ENCODE measurements at places on chromosomes 7 and 10.

- DNase-seq, result no peak
Measured at GRCh38 chr10:50629495-50630122, 5.9 kb upstream of the SGMS1 start.

GRCh38 chr7:26201247-26202018 is at the start of gene CBX3:
Gene CBX3, plus strand, starts transcription at chr7:26201745. Its CDS starts 1,254 bp downstream, at chr7:26202999.
- peak; percentile 77 for DNase-seq

DNA sequence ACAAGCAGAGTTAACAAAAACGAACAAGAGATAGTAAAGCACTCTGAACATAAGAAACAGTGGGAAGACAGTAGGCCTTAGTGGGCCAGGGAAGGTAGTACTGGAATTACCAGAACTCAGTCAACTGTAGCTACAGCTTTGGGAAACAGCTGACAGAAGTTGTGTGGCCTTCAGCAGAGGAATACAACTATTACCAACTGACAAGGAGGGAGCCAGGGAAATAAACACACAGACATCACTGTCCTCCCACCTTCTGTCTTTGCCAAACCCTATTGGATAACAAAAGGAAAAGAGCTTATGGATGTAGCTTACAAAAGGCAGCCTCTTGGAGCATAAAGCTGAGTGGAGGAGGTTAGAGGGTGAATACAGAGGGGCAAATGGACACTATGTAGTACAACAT is 15.4 kb downstream of the MICU1 start:
- no peak for DNase-seq

DNA sequence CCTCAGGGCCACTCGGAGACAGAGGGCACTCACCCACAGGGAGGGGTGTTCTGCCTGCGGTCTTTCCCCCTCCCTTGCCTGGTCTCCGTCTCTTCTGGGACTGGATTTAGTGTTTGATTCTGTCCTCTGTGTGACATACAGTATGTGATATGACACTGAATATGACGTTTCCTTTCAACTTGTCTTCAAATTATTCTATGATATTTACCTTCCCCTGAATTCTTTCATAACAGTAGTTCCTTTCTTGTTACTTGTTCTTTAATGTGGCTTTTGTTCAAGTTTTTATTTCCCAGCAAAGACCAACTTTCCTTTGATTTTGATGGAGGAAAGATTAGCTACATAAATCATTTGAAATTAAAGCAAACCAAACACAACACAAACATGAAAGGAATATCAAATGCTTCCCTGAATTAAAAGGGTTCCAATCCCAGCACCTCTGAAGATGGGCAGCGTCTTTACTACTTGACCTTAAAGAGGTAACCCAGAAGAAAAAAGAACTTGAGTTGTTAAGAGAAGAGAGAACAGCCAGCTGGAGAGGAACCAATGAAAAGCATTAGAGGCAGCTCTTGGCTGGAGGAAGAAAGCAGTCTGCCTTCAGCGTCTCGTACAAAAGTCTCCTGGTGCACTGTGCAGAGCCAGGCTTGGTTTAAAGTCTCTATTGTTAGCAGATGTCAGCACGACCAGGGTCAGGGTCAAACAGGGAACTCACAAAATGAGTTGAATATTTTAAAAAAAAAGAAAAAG is 18.3 kb upstream of the RHEB start:
- DNase-seq, result no peak

- DNase-seq, result no peak
Measured at GRCh38 chr10:132252412-132252811, 55.3 kb downstream of the STK32C start.

DNA sequence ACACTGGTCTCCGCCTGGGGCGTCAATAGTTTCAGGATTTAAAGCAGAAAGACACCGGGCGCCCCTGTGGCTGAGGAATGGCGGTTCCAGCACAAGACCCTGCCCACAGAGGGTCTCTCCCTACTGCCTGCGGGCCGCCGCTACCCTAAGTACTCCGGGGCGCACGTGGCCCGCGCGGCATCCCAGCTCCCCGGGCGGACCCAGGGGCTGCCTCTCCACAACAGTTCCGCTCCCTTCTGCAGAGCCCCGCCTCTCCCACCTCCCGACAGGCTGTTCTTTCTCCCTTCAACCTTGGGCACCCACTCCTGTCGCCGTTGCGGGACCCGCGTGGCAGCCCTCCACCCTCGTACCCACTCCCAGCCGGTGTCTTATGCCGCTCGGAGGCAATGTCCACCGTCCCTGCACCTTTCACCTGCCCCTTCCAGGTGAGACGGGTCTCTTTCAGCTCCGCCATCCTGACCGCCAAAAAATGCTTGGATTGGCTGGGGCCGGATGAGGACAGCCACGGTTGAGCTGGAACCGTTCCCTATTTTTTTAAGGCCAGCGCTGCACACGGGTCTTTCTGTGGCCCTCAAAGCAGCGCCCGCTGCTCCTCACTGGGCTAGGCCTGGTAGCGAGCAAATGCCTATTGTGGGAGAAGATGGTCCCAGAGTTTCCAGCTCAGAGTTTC is 1.6 kb upstream of the NKX2-3 start:
- DNase-seq, result no peak

GRCh38 chr7:130872341-130872740 is 138.3 kb upstream of the KLF14 start:
- DNase-seq, result no peak

DNA sequence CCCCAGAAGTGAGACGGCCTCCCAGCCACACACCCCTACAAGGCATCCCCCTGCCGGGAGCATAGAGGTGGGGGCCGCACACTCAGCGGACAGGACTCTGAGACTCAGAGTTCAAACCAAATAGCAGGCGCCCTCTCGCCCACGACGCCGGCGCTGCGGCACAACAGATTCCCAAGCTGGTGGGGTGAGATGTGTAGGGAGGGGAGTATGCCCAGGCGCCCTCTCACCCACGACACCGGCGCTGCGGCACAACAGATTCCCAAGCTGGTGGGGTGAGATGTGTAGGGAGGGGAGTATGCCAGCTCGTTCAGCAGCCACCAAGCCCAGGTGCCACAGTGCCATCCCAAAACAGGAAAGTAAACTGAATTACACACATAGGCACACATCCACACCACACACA is 64.7 kb downstream of the TCERG1L start:
- DNase-seq, result no peak

DNA sequence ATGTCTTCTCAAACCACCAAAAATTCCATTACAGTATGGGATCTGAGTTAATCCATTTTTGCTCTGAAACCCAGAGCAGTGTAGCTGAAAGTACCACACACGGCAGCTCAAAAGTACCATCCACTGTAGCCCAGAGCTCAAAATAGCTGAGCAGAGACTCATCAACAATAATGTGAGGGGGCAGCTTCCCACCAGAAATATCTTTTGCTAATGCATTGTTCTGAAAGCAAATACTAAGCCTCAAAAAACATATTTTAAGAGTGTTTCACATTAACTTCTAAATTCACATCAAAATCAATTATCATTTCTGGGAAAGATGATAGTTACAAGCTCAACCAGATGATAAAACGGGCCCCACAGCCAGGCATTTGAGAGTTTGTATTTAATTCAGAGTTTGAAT is 73.7 kb downstream of the ABLIM1 start:
- no peak for DNase-seq

DNA sequence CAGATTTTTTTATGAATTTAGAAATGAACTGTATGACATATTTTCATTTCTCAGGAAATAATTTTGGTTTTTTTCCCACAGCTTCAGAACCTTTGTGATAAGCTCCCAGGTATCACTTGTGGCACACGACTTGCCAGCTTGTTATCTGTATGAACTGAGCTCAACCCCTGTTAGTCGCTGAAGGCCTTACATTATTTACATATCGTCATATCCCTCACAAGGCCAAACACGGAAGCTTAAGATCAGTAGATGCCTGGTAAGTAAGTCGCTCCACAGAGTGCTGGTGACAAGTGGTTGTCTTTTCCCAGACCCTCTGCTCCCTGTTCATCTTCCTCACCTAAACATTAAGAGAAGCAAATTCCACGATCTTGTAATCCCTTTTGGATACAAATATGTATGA is 55.2 kb downstream of the RAPGEF5 start:
- no peak for DNase-seq

DNA sequence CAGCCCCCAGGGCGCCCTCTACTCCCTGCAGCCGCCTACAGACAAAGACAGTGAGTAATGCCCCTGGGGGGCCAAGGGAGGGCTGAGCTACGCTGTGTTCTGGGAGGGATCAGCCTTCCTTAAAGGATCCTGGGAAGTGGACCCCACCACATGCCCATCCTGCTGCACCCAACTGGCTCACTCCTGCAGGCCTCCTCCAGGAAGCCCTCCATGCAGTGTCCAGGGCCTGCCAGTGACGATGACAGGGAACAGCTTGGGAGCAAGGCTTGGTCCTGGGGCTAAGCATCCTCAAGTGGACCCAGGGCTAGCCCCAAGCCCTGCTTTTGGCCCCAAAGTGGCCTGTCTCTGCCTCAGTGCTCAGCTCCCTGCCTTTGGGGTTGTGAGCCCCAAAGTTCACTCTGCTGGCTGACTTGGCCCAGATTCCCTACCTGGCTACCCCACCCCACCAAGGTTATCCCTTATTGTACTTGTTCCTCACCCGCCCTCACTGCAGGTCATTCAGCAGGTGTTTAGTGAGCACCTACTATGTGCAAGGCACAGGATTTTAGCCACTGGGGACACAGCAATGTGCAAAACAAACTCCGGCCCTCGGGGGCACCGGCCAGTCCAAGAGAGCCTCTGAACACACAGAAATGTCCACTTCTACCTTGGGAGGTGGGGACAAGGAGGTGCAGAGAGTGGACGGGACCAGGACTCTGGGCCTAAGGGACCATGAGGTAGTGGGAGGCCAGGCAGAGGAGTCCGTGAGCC is 83.5 kb downstream of the MYL10 start:
- DNase-seq, result no peak

- DNase-seq, result no peak
Measured at GRCh38 chr7:7136466-7137381, 45.6 kb upstream of the C1GALT1 start.

GRCh38 chr7:157079116-157079515 is 59.6 kb upstream of the UBE3C start:
- DNase-seq, result no peak

- no peak for DNase-seq
Measured at GRCh38 chr10:117929327-117930067, 117.2 kb downstream of the RAB11FIP2 start.

DNA sequence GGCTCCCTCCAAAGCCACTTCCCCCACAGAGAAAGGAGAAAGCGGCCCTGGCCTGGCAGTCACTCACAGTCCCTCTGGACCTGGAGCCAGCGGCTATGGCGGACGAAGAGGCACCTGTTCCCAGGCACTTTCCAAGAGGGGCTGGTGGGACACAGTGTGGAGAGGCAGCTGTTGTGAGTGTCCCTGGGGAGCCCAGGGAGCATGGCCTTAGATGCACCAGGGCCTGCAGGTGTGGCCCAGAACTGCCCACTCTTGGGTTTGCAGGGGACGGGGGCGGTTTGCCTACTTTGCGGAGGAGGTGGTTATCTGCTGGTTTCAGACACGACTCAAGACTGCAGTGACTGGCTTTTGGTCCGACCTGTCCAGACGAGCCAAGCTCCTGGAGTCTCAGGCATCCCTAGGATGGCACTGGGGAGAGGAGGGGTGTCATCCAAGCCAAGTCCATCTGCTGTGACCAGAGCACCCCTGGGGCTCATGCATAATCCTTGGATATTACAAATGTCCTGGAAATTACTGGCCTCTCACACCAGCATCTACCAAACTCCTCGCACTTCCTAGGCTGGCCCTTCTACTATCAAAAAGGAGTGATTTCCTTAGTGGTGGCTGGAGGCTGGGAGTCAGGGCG is 18.4 kb downstream of the CTBP2 start:
- no peak for DNase-seq

DNA sequence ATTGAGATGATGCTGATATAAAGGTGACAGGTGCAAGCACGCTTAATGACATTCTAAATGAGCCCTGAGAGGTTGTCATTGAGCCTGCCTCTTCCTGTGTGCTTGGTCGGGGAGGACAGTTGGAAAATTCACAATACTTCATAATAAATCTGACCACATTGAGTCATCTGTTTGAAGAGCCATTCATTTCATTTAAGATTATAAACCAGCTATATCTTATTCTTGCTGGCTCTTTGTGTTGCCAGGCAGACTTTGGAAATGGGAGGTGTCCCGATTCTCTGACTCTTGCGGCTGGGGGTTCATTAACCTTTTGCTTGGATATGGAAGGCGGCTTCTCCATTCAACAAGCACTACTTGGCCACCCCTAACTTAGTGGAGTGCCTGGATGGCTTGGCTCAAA is 198.2 kb downstream of the FANK1 start:
- DNase-seq, result no peak

DNA sequence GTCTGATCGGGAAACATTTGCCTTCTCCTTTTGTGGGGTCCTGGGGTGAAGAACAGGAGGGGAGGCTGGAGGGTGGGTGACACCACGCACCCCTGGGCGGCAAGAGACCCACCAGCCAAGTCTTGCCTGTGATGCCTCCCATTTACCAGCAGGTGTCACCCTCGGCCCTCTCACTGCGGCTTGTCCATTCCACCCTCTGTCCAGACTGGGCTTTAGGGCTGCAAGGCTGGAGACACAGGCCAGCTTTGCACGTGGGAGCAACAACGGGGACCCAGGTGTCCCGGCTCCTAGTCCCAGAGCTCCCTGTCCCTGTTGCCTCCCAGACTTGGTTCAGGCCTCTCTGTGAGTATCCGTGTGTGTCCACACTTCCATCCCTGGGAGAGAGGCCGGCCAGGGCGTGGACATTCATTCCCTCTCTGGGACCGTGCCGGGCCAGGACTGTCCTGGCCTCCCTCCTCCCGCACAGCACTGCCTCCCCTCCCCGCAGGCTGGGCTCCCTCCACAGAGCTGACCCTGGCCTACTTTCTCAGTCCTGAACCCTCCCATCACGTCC is 36.2 kb upstream of the GTF2IRD1 start:
- peak; percentile 22 for DNase-seq

- DNase-seq, result no peak
Measured at GRCh38 chr7:116799916-116800315, 62.5 kb upstream of the CAPZA2 start.

- DNase-seq, result no peak
Measured at GRCh38 chr7:133761443-133761842, 365.7 kb upstream of the LRGUK start.
